Activated naive CD4-positive, alpha-beta T cell treated with anti-CD3 and anti-CD28 coated beads for 36 hours (primary cell): ENCODE measurements at places on chromosomes 16 and 17. TPM values are rescaled to one million over a fixed set of nuclear protein-coding genes. Genes with fewer than 3 reads are reported as not detected.

DNA sequence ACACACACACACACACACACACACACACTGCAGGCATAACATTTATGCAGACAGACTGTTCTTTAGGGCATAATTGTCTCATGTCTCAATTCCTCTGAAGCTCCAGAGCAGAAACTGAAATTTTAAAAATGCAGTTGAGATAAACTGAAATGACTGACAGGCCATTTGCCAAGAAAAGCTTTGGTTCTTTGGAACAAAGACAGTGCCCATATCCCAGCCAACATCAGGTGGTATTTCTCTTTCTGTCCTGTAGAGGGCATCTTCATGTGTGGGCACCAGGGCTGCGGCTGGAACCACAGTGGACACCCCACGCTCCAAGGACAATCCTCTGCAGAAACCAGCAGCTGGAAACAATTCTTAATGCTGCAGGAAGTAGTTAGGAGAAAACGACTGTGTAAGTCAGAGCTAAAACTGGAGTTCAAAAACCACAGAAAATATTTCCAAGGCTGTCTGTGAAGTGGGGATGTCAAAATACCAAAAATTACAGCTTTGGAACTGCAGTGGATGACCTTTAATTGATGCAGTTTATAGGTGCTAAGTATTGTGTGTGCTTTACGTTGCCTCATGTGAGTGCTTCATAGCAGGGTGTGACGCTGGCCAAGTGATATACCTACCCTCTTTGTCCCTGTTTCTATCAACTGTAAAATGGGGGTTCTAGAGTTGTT lies 10.6 kb upstream of the MEFV start:
- H3K4me3 ChIP-seq, result no peak overlapping the region
- H3K27ac ChIP-seq, result no peak overlapping the region
- H3K27me3 ChIP-seq, result no peaks in the 10 kb centered on the region
- peaks cover 30% of the 10 kb centered on the region for H3K4me1 ChIP-seq

CLDN7 gene
- not detected for total RNA-seq

DNA sequence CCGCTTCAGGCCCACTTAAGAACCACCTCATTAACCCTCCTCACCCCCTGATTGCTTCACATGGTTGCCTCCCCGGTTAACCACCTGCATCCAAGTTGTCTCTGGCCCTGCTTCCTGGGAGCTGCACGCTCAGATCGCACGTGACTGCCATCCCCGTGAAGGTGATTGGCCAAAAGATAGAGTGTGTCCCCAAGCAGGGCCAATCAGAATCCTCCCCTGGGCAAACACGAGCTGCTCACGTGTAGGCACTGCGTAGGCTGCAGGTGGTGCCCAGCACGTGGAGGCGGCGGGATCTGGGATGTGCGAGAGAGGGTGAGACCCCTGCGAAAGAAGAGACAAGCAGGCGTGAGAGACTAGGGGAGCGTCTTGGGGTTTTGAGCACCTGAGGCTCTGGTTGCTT lies 111.8 kb upstream of the CRHR1 start:
- no peaks in the 10 kb centered on the region for H3K27me3 ChIP-seq
- DNase-seq, result no peak
- no peaks in the 10 kb centered on the region for H3K36me3 ChIP-seq
- H3K4me3 ChIP-seq, result no peak overlapping the region
- no peak overlapping the region for H3K27ac ChIP-seq

GRCh38 chr17:14329900-14330491 lies 29.1 kb downstream of the HS3ST3B1 start:
- no peak for DNase-seq
- H3K4me3 ChIP-seq, result no peak overlapping the region
- peaks cover 87% of the 10 kb centered on the region for H3K4me1 ChIP-seq
- H3K27ac ChIP-seq, result no peak overlapping the region
- H3K36me3 ChIP-seq, result peaks cover 9% of the 10 kb centered on the region

GRCh38 chr17:27504188-27504995 lies 48.1 kb downstream of the KSR1 start:
- no peak overlapping the region for H3K27ac ChIP-seq
- no peak overlapping the region for H3K4me3 ChIP-seq
- H3K27me3 ChIP-seq, result no peaks in the 10 kb centered on the region
- DNase-seq, result no peak
- peaks cover 31% of the 10 kb centered on the region for H3K36me3 ChIP-seq

CD300H gene
- total RNA-seq, result not detected
